GM12891 (cell line): ENCODE measurements at places on chromosomes 5 and 9.

DNA sequence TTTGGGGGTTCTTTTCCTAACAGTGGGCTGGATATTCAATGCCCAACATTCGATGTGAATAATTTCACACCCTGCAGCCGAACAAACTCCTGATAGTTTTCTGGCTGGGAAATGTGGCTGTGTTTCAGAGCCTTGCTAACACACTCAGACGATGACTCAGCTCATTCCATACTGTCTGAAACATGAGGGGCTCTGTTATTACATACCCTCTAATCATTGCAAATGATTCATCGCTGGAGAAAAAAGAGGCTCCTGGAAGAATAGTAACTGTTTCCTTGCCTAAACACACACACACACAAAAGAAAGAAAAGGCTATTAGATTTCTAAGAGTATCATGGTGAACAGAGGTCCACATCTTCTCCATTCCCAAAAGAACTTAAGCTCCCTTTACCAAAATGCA lies 75.8 kb downstream of the OXCT1 start:
- DNase-seq, result no peak

DNA sequence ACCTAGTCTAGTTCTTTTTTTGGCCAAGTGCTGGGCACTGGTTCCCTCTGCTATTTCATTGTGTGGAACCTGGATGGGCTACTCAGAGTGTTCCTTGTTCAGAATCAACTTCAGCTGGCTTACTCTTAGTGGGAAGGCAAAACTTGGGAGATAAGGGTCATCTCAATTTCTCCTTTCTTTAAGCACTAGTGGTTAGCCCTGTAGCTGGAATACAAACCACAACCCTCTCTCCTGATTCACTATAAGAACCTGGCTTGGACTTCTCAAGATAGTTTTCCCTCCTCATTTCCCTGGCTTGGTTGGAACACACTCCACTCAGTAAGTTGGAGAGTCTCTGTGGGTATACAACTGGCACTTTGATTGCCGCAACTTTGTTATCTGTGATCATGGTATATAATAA lies 35.1 kb downstream of the GRIA1 start:
- DNase-seq, result no peak

DNA sequence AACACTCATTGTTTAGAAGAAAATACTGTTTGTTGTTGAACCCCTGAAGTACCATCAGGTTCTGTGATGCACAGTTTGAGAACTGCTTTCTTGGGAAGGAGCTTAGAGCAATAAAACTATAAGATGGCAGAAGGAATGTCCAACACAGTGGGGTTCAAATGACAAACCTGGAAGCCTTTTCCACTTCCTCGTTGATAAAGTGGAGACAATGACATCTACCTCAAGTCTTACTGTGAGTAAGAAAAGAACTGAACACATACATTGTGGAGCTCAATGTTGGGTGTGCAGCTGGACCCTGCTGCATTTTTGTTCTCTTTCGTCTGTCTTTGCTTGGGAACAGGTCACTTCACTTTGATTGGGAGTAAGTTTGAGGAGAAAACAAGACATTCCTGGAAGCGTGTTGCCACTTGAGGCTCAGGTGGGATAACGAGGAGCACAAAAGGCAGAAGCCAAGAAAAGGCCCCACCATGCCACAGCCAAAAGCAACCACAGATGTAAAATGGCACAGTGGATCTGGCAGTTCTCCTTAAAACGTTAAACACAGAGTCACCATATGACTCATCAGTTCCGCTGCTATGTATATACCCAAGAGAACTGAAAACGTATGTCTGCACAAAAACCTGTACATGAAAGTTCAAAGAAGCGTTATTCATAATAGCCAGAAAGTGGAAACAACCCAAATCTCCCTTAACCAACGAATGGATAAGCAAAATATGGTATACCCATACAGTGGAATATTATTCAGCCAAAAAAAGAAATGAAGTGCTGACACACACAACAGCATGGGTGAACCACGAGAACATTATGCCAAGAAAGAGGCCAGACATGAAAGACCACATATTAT lies 42.9 kb upstream of the SUB1 start:
- no peak for DNase-seq

DNA sequence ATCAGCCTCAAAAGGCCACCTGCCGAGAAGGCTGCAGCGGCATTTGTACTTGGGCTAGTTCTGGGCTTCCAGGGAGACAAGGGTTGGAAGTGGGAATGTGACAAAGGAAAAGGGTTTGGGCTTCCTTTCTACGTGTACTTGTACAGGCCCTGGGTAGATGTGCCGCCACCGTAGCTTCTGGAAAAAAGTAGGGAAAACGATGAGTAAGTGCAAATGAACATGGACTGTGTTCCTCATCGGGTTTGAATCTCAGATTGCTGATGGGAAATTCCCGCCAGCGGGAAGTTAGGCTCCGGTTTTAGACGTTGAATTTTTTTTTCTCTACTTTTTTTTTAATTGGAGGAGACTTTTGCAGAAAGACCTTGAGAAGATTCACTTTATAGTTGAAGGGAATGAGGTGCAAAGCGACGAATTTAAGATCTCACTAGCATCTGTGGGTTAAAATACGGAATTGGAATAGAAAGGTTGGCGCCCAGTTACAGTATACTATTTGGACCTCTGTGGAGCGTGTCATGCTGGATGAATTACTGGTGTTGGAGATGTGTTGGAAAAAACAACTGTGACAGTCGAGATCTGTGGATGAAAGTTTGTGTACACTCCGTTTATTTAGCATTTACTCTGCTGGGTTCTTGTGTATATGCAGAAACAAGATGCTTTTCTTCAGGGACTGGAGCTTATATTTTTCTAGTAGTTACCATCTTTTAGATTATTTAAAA lies 1.2 kb downstream of the G3BP1 start:
- no peak for DNase-seq

- no peak for DNase-seq
These were observed 339.2 kb downstream of the ASTN2 start for GRCh38 chr9:117075636-117076035.

DNA sequence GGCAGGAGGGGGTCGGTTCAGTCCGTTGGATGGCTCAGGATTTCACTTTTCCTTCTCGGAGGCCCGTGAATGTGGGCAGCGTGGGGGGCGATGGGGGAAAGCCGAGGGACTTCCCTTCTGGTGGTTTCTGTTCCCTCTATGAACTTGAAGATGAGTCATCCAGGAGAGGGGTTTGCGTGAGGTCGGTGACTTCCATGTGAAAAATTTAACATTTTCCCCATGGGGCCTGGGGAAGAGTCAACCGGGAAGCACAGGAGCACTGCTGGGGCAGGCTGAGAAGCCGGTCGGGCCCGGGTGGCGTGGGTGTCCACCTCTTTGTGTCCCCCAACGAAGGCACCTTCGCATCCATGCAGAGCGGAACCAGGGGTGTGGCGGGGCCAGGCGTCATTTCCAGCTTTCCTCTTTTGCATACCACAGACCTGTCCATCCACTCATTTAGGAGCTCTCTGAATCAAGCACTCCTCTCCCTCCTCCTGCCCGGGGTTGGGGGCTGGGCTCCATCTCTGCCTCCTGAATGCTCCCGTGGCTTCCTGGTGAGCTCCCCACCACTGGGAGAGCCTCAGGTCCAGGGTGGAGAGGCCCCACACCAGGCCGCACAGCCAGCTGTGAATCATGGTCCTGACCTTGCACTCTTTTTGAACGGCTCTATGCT lies 68.4 kb downstream of the ANKRD33B start:
- peak; percentile 55 for DNase-seq

DNA sequence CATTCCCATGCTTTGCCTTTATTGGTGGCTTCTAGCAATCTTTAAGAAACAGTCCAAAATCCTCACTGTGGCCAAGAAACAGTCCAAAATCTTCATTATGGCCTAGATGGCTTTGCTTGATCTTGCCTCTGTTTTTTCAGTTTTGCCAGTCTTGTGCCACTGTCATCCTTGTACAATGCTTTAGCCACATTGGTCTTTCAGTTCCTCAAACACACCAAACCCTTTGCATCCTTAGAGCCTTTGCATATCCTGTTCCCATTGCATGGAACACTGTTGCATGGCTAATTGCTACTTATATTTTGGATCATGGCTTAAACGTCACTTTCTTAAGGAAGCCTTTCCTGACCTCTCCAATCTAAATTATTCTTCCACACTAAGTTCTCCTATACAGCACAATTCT lies 22.1 kb downstream of the MRRF start:
- DNase-seq, result no peak

DNA sequence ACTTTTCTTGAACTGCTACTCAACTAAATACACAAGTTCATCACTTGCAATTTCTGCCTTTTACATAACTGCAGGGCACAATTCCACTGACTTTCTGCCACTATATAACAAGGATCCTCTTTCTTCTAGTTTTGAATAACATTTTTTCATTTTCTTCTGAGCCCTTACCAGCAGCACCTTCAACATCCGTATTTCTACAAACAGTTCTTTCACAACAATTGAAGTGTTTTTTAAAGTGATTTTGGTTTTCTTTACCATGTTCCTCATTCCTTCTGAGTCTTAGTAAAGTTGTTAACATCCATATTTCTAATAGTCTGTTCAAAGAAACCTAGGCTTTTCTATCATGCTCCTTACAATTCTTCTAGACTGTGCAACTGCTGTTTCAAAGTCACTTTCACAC lies 127.2 kb upstream of the PITX1 start:
- DNase-seq, result no peak

- no peak for DNase-seq
These were observed 61.1 kb upstream of the FUBP3 start for GRCh38 chr9:130518233-130518632.

DNA sequence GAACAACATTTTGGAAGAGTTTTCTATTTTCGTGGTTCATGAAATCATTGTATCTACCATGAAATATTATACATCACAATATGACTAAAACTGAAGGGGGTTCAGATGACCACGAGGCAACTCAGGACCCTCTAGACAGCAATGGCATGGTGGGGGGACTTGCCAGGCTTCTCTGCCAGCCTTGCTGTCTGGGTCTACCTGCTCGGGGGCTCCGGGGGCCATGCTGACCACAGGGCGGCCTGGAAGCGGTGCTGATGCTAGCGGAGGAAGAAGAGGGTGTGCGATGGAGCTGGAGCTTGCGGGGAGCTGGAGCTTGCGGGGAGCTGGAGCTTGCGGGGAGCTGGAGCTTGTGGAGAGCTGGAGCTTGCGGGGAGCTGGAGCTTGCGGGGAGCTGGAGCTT lies 89.2 kb upstream of the IRX4 start:
- no peak for DNase-seq

DNA sequence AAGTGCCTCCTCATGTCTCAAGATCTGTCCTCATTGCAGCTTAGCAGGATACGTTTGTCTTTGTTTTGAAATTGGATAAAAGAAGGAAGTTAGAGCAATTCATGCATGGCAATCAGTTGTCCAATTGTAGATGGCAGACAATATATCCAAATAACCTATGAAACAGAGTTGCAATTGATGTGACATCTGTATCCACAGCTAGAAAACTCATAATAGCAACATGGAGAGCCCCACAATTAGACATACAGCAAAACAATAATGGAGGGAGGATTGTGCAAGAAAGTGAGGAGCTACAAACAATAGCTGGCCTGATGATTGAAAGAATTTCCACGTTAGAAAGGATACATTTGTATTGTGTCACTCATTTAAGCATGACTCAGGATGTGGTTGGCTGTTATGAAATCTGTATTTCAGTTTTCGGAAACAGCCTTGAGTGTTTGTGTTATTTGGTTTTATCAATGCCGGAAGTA lies 132.0 kb downstream of the FAM174A start:
- no peak for DNase-seq

DNA sequence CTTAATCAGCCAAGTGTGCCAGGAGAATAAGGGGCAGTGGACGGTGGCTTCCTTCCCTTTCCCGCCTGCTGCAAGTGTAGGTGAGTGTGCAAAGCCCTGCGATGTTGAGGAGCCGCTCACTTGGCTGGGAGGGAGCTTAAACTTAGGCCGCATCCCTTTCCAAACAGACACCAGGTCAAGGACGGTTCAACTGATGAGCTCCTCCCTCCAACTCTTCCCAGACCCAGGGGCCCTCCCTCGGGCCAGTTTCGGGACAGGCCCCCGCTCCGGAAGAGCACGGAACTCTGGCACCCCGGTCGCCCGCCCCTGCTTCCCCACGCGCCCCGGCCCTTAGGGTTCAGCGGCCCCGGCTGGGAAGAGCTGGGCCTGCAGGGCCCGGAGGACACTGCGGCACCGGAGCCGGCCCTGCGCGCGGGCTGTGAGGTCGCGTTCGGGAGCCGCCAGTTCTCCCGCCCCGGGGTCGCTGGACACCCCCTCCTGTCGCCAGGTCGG lies 481 bp downstream of the MRPL36 start:
- peak; percentile 48 for DNase-seq

DNA sequence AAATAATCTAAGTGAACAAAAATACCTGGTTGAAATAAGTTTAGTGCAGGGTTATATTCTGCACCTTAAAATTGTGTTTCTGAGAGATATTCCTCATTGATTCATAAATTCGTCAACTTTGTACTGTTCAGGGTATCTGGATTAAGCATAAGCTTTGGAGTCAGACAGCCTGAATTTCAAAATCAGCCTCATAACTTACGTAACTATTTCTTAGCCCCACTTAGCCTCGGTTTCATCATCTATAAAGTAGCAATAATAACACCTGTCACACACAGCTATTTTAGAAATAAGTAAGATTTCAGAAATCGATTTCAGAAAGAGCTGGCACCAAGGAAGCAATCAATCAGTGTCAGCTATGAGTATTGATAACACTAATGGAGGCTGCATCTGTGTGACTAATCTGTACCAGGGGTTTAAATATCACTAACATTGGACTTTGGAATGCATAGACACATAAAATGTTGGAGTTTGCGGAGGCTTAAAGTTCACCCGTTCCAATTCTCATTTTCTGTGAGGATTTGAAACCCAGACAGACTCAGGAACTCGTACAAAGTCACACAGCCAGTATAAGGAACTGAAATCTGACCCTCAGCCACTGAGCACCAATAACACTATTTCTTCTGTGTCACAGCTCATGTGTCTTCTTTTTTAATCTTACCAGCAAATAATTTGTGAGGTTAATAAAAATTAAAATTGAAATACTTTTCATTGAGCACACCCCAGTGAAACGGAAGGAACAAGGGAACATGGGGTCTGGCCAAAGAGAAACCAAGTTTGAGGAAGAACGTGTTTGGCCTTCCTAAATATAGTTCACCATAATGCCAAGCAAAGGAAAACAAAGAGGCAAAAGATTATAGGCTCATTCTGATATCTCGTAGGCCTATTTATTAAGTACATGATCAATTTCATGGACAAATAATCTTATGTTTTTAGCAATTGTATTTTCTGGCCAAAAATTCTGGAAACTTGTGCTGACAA lies 194.4 kb upstream of the PTGER4 start:
- DNase-seq, result no peak

- DNase-seq, result no peak
These were observed 877.7 kb downstream of the TLE1 start for GRCh38 chr9:80811656-80812055.

DNA sequence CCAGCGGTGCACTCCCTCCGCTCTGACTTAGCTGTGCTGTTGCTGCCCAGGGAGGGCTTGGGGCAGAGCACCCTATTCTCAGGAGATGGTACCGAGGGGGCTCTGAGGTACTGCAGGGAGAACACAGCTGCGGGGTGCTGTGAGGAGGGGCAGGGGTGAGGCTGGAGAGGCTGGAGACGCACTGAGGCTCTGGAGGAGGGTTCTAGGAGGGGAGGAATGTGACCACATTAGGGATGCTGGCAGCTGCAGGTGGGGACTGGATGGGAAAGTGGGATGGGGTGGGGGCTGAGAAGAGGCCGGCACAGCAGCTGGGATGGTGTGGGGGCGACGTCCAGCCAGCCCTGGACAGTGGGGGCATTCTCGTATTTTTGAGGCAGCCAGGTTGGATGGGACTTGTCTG lies 20.9 kb downstream of the NCS1 start:
- DNase-seq, result no peak

- no peak for DNase-seq
These were observed 71.0 kb downstream of the FER start for GRCh38 chr5:108818613-108819272.
